ENCODE measurements at places on chromosomes 1 and 21. TPM values are rescaled to one million over a fixed set of nuclear protein-coding genes. Genes with fewer than 3 reads are reported as not detected.

Gene TMEM183A
- 76.6 TPM for polyA plus RNA-seq

Gene TCHHL1
- polyA plus RNA-seq: not detected

Gene RIMKLA
- 13.3 TPM for polyA plus RNA-seq

Gene PCSK9
- polyA plus RNA-seq: 1.1 TPM

Gene TFAP2E
- polyA plus RNA-seq: 12.4 TPM

Gene CYP4A22
- polyA plus RNA-seq: 1.0 TPM

Gene BMP8B
- polyA plus RNA-seq: 19.4 TPM

Gene PDC
- polyA plus RNA-seq: 0.62 TPM

Gene AMY1B
- not detected for polyA plus RNA-seq

Gene ECM1
- 20.4 TPM for polyA plus RNA-seq

Gene RGS7
- polyA plus RNA-seq: 44.1 TPM

Gene RGS1
- 16.9 TPM for polyA plus RNA-seq

Gene BLZF1
- polyA plus RNA-seq: 16.0 TPM

Measured in spinal cord (tissue), 10 donors.